Effector CD8-positive, alpha-beta T cell (primary cell): ENCODE measurements at places on chromosomes 16 and 17.

- DNase-seq, result no peak
These were observed 237.3 kb upstream of the CDH5 start for GRCh38 chr16:66129196-66129595.

GRCh38 chr17:63533433-63534077 is 10.4 kb downstream of the KCNH6 start:
- DNase-seq, result no peak

- DNase-seq, result no peak
These were observed 14.2 kb upstream of the ZFHX3 start for GRCh38 chr16:73062001-73062616.

GRCh38 chr17:55584055-55584685 is 72.9 kb upstream of the SMIM36 start:
- no peak for DNase-seq

- DNase-seq, result no peak
These were observed 7.8 kb downstream of the NCBP3 start for GRCh38 chr17:3838206-3838605.

GRCh38 chr17:72811976-72812687 is 280.4 kb downstream of the SLC39A11 start:
- no peak for DNase-seq

DNA sequence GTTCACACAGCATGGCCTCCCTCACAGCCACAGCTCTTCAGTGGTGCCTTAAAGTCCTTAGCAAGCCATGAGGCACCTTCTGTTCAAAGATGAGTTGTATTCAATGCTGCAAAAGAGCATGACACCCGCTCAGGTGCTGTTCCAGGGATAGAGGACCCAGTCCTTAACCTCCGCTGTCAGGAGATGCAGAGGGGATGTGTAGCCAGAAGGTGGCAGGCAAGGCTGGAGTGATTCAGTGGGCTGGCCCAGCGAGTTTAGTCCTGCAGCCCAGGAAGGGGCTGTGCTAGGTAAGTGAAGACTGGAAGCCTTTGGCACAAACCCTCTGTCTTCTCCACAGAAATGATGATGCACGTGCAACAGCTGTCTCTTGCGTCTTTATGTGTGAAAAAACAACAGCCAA is 25.0 kb upstream of the ADAM11 start:
- no peak for DNase-seq

DNA sequence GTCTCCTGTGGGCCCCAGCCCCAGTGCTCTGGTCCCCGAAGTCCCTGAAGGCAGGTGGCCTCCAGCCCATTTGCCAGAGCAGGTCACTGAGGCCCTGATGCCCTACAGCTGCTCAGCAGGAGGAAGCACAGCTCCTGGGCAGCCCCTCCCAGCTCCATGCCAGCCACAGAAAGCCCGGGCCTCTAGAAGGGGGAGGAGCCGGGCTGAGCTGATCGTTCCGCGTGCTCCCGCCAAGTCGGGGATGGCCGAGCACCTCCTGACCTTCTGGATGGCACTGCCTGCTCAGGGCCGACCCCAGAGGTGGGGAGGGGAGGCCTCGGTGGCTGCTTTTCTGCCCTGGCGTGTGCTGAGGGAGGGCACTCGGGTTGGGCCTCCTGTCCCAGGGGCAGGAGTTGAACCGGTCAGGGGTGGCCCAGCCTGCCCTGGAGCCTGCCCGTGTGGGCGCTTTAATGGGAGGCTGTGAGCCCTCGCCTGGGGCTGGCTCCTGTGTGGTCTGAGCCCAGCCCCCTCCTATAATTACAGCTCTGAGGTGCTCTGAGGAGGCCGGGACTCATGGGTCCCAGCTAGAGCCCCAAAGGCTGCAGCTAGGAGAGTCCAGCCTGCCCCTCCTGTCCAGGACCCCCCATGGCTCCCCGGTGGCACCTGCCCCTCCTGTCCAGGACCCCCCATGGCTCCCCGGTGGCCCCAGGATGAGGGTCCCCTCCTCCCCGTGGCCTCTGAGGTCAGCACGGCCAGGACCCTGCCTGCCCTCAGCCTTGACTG is 29.7 kb downstream of the ZFPM1 start:
- no peak for DNase-seq

- no peak for DNase-seq
These were observed 37.8 kb upstream of the TMC5 start for GRCh38 chr16:19379838-19380237.

DNA sequence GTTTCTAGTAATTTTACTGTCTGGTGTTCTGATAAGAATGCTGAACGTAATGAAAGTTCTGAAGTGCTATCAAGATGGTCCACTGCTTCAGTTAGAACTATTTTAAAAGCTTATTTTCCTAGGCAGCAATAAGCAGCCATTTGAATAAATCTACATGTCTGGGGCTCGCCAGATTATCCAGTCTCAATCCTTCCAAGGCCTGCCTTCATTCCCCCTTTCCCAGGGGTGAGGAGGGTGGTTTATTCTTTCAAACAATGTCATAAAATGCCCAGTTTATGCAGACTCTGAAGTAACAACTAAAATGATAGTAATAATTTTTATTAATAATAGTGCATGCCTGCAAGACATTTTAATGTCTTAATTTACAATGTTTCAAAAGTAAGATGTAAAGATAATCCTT is 2.4 kb downstream of the CDH11 start:
- DNase-seq, result no peak

GRCh38 chr17:82440991-82441627 is 9.4 kb downstream of the CYBC1 start:
- no peak for DNase-seq

GRCh38 chr16:9256196-9256595 is 164.8 kb downstream of the HAPSTR1 start:
- DNase-seq, result no peak

- no peak for DNase-seq
These were observed 456.2 kb upstream of the DYNLRB2 start for GRCh38 chr16:80084614-80085013.

DNA sequence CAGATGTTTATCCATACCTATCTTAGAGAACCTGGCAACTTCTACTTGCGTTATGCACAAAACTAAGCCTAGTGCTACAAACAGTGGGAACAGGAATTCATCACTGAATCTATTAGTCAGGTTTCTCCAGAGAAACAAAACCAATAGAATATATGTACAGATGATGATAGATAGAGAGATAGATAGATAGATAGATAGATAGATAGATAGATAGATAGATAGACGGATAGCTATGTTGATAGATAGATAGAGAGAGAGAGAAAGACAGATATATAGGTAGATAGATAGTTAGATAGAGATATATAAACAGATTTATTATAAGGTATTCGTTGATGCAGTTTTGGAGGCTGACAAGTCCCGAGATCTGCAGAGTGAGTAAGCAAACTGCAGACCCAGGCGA is 495.6 kb downstream of the TMEM114 start:
- DNase-seq, result no peak

GRCh38 chr16:75319513-75320411 is 68.3 kb upstream of the BCAR1 start:
- no peak for DNase-seq

DNA sequence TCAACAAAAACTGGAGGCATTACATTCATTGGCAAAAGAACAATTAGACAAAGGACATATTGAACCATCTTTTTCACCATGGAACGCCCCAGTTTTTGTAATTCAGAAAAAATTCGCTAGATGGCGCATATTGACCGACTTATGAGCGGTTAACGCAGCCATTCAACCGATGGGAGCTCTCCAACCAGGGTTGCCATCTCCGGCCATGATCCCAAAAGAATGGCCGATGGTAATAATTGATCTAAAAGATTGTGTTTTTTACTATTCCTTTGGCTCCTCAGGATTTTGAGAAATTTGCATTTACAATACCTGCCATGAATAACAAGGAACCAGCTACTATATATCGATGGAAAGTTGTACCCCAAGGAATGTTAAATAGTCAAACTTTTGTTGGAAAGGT is 21.4 kb downstream of the ALOX15B start:
- DNase-seq, result peak; percentile 24

DNA sequence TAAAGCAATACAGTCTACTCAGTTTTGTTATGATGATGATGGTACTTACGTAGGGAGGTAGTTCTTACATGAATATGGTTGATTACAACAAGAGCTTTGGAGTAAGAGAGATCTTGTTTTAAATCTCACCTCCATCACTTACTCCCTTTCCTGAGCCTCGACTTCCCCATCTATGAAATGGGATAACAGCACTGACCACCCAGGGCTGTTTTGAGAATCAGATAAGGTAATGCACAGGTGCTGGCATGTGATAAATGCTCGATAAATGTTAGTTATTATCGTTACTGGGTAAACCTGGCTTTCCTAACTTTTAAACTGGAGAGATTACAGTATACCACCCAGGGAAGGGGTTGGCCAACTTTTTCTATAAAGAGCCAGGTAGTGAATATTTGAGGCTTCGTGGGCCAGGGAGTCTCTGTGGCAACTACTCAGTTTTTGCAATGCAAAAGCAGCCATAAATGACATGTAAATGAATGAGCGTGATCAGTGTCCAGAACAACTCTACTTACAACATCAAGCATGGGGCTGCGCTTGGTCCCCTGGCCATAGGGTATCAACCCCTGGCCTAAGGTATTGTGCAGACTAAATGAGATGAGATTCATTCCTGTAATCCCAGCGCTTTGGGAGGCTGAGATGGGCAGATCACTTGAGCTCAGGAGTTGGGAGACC is 73.7 kb downstream of the BMERB1 start:
- DNase-seq, result no peak

- DNase-seq, result no peak
These were observed 231.2 kb upstream of the GSE1 start for GRCh38 chr16:85381738-85382592.

DNA sequence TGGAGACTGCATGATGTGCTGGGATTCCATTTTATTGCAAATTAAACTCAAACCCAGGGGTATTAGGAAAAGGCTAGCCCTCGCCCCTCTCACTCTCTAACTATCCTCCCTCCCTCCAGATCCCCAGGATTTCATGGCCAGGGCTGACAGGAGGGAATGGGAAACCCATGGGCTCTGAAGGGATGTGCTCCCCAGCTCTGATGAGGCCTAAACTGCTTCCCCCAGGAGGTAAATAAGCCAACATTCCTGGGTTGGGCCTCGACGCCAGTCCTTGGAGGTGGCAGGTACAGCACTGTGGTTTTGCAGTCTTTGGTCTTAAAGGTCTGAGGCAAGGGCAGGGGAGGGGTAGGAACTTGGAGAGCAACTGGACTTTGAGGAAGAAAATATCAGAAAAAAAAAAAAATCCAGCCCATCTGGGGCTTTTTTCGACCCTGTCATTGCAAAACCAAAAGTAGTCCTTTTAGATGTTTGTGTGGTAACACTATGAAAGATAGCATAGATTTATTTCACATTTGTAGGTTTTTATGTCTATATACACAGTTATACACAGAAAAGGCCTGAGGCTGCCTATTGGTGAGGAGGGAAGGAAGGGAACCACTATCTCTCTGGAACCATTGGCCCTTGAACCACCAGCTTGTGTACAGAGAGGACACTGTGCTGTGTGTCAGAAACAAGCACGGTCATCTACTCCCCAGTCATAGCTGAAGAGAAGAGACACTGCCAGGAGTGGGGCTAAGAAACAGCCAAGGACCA is 12.0 kb downstream of the C17orf113 start:
- DNase-seq, result no peak
